ENCODE measurements at places on chromosomes 16 and 17.

- peak; percentile 72 for DNase-seq
These were observed 6.9 kb upstream of the ELAC2 start for GRCh38 chr17:13024526-13025257.

- DNase-seq: no peak
These were observed 785 bp downstream of the UBALD1 start for GRCh38 chr16:4613636-4614570.

DNA sequence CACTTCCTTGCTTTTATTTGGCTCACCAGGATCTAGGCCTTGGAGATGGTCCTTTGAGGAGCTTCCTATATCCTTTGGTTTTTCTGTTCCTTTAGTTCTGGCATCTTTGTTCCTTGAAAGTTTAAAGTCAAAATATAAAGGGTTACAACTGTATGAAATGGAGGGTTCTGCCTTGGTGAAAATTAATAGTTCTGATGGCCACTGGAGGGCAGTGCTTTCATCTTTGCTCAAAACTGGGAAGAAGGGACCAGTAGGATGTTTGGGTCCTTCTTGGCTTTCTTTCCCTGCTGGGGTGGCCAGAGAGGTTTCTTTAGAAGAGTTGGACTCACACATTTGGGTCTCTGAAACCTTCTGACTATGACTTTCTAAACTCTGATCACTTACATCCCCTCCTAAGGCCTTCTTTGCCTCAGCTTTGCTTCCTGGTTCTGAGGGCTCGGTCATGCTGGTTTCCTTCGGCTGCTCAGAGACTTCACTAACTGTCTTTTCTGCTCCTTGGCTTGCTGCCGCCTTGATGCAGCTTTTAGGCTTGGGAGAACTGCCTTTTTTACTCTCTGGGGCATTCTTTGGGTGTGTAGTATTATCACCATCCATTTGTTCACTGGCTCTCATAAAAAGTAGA is 10.9 kb upstream of the ITGA2B start:
- peak; percentile 48 for DNase-seq

DNA sequence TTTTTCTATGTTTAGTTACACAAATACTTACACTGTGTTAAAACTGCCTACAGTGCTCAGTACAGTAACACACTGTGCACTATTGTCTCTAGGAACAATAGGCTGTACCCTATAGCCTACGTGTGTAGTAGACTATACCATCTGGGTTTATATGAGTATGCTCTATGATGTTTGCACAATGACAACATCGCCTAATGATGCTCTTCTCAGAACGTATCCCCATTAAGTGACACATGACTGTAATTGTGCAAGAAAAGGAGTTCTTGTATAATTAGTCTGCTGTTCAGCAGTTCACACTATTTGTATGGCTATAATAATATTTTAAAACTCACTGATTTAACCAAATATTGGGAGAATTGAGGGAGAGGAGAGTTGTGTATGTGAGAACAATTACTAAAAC is 173.7 kb downstream of the TRIM37 start:
- no peak for DNase-seq

DNA sequence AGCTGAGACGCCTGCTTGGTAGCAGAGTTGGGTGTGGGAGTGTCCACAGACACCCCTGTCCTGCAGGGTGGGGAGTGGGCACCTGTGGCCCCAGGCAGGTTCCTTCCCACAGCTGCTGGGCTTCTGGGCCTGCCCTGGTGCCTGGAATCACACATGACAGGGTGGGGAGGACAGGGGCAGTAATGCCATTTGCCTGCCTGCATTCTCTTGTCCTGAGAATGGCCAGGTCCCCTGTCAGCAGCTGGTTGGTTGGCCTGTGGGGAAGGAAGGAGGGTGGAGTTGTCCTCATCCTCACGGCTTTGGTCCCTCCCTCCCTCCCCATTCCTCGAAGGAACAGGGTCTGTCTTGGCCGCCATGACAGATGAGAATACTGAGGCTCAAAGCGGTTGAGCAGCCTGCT is 5.2 kb downstream of the PRSS53 start:
- DNase-seq: no peak

- no peak for DNase-seq
These were observed 17.1 kb downstream of the TRAF4 start for GRCh38 chr17:28760601-28761562.

DNA sequence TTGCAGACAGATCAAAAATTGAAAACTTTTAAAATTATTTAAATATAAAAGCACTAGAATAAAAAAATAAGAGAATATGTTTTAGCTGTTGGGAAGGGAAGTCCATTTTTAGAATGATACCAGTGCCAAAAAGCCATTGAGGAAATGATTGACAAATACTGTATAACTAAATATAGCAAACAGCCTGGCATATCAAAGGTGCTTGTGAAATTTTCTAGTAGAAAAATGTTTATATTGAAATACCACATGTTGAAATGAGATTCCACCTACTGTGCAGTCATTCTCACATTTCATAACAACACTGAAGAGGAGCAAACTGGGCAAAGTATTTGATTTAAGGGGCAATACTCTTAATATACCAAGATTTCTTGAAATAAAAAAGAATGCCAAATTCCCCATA is 183.5 kb downstream of the PHKB start:
- DNase-seq: no peak

- no peak for DNase-seq
These were observed 31.8 kb downstream of the TPSG1 start for GRCh38 chr16:1193143-1193824.

DNA sequence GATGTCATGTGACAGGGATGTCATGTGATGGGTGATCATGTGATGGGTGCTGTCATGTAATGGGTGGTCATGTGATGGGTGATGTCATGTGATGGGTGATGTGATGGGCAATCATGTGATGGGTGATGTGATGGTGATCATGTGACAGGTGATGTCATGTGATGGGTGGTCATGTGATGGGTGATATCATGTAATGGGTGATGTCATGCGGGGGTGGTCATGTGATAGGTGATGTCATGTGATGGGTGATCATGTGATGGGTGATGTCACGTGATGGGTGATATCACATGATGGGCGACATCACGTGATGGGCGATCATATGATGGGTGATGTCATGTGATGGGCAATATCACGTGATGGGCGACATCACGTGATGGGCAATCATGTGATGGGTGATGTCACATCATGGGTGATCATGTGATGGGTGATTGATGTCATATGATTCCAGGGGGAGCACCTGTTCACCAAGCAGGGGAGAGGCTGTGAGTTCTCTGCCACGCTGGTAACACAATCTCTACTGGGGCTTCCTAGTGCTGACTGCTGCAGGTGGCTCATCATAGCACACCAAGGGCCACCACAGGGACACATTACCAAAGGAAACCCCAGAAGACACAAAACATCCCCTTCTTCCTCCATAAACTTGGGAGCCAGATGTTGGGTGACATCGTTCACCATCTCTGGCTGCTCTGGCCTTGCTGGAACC is 16.5 kb downstream of the CD300LB start:
- DNase-seq: no peak

DNA sequence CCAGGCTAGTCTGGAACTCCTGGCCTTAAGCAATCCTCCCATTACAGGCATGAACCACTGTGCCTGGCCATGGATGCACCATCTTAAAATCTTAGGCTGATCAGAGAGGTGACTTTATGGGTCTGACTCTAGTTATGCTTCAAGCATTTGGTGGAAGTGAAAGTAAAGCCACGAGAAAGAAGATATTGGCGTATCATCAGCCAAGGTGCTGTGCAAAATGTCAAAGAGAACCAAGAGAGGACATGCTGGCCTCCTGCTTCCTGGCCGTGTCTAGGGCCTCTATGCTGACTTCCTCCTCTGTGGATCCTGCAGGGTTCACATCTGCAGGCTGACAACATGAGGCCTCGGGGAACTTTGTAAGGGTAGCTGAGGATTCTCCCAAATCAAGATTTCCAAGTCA is 385.2 kb downstream of the MAF start:
- no peak for DNase-seq

DNA sequence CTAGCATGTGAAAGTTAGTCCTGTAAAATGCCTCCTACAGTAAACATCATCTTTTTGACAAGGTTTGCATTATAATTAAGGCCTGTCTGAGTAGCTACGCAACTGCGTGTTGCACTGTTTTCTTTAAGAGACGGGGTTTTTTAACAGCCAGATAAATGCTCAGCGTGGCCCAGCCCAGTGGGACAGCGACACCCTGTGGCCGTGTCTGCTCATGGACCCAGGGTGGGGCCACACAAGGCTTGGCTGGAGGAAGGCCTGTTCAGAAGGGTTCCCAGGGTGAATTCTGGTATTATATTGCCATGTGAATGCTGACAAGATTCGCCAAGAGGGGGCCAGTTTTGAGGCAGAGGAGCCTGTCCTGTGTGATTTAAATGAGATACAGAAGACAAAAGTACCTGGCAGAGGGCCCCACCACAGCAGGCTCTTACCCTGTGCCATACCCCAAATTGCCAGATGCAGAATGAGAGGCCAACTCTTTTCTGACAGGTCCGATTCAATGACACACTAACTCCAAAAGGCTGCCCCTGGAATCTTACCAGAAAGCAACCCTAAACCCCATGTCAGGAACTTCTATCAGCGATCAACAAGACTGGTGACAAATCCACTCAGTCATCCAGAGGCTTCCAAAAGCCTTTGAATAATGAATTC is 65.9 kb upstream of the IRX6 start:
- DNase-seq: peak; percentile 13

GRCh38 chr17:38456031-38456815 is 28.0 kb downstream of the ARHGAP23 start:
- no peak for DNase-seq

DNA sequence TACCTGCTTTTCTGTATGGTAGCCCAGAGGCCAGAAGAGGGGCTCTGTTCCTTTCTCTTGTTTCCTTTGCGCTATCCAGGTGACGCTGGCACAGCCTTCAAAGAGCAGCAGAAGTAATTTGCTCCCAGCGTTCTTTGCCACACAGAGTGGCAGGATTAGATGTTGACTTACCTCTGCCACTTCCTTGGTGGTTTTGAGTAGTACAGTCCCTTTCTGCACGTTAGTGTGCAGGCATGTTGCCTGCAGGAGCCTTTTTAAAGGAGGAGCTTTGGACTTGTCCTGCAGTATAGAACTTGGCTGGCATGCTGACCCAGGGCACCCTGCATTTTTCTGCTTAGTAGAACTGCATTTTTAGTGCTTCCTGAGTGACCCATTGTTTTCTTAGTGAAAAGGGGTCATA is at the start of gene ABCC11:
Gene ABCC11 (minus strand): TSS at position 229 of the 400 bp plus-strand sequence. CDS start 15,618 bp downstream, outside the sequence.
- no peak for DNase-seq

GRCh38 chr16:71472051-71472450 is 10.0 kb upstream of the ZNF23 start:
- DNase-seq: no peak

DNA sequence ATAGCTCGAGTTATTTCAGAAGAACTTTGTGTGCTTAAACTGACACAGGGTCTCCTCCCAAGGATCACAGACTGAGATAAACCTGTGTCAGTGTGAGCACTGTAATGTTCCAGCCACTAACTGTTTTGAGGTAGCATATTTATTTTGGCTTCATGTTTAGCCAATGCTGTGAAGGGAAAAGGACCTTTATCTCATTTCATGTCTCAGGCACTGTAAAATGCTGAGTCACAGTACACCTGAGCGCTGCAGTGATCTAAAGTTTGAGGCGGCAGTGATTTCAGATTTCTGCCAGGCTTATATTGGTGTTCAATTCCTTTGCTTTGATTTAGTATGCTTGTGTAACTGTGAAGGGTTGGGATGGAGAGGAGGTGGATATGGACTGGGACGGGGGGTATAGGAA is 3.1 kb upstream of the DNAJA2 start:
- DNase-seq: no peak

GRCh38 chr17:80619535-80620235 is 75.0 kb downstream of the RPTOR start:
- DNase-seq: no peak

GRCh38 chr16:88197481-88198456 is 185.0 kb upstream of the ZNF469 start:
- no peak for DNase-seq

DNA sequence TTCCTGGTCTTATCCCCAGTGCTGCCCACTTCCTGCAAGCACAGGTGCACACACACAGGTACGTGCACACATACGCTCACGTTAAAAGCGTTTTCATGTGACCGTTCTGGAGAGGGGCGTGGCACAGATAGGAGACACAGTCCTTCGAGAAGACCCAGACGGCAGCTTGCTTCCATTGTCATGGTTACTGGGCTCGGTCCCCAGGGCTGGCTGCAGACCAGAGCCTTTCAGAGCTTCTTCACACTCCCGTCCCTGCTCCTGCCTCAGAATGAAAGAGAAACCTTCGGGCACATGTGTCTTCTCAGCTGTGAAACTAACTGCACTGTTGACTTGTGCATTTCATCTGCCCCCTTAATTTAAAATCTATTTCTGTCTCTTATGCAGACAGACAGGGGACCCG is 154.2 kb downstream of the PITPNC1 start:
- DNase-seq: no peak

DNA sequence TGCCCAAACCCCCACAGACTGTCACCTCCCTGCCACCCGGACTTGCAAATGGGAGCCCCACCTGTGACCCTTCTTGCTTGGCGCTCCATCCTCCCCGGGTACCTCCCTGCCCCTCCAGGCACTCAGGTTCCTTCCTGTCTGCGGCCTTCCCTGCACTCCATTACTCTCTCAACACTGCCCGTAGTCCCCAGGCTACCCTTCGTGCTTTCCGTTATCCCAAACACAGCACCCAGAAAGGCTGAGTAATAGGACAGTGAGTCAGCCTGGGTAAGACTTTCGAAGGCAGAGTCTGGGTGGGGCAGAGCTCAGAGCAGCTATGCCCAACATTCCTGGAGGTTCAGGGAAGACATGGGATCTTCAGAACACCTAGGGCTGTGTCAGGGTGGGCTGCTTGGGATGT is 16.6 kb upstream of the C16orf74 start:
- DNase-seq: no peak

- DNase-seq: no peak
These were observed 67.8 kb downstream of the ADCY9 start for GRCh38 chr16:4048481-4048880.

DNA sequence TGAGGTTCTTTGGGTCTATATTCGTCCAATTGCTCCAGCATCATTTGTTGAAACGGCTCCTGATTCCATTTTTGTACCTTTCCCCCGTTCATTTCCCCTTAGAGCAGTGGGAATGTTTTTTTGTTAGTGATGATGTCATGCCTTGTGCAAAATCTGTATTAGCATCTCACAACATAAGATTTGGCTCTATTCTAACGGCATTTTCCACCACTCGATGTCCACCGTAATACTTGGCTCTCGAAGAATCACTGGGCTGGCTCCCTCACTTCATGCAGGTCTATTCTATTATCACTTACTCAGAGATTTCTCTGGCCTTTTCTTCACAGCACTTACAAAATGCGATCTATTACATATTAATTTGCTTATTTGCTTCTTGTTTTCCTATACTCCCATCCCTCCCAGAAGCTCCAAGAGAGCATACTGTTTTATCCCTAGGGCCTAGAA is 571 bp upstream of the NME1 start:
- DNase-seq: no peak

GRCh38 chr17:75622076-75622475 is 11.2 kb upstream of the SMIM5 start:
- no peak for DNase-seq

GRCh38 chr17:19238167-19238505 is 970 bp downstream of the EPN2 start:
- DNase-seq: no peak

- no peak for DNase-seq
These were observed 119.7 kb downstream of the RPTOR start for GRCh38 chr17:80664217-80664790.

- no peak for DNase-seq
These were observed 11.9 kb upstream of the SHCBP1 start for GRCh38 chr16:46632778-46633733.

GRCh38 chr16:11848842-11849241 is 2.5 kb downstream of the RSL1D1 start:
- DNase-seq: no peak
